Activated T-helper 2 cell treated with anti-CD3 and anti-CD28 coated beads, Interferon-gamma antibody, Interleukin-2, Interleukin-4, amounts not matched to agents 10 μg/mL and 5 μg/mL and 100 μg/mL, durations not matched to agents 14 hours and 24 hours and 36 hours (primary cell): ENCODE measurements at places on chromosomes 5 and 9. TPM values are rescaled to one million over a fixed set of nuclear protein-coding genes. Genes with fewer than 3 reads are reported as not detected.

The RALGDS gene
- total RNA-seq, result 78.8 and 85.8 TPM in 2 replicates

The SPARC gene
- total RNA-seq, result 0.43 TPM in 1 of 2 replicates, not detected in the other

The GFI1B gene
- total RNA-seq, result not detected in 2 replicates

The PKD2L2 gene
- total RNA-seq, result not detected in 2 replicates
